ENCODE measurements at places on chromosomes 1 and 21.

GRCh38 chr1:117059334-117059677 is 820 bp upstream of the TTF2 start:
- DNase-seq = no peak

DNA sequence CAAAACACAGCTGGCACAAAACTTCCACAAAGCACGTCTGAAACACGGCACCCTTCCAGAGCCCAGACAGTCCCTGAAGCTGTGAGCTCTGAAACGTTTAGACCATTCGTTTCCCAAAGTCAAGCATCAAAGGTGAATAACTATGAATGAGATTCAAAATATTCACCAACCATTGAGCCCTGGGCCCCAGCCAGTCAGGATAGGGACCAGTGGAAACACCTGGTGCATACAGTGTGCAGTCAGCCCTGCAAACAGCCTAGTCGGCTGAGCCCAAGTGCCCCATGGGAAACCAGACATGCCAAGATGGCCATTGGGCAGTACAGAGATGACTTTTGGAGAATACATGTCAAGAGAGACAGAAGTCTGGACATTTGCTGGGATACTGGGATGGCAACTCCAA is 90.4 kb upstream of the EDN2 start:
- DNase-seq = no peak

DNA sequence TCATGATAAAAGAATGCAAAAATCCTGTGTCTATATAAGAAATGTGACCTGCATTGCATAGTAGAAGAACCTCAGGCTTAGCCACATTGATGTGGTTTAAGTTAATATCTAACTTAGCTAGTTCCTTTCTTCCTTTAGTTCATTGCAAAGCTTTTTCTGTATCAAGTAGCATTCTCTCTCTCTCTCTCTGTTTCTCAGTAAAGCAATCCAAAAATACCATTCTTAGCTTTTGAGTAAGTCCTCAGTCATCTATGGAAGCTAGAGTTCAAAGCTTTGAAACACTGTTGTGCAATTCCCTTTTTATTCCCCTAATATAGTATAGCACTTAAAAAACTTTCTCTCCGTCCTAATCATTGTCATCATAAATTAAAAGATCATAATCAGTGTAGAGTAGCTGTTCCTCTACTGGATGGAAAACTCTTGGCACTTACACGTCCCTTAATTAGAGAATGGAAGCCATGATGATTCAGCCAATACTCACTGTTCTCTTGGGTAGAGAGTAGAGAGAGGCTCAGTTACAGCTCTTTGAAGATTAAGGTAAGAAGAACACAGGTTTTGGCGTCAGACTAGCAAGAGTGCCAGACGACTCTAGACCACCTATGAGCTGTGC is 350.3 kb upstream of the LYPLAL1 start:
- peak; percentile 77 for DNase-seq

GRCh38 chr1:207830788-207831187 is 78.9 kb downstream of the CD46 start:
- DNase-seq = no peak

Data from skeletal muscle cell (primary cell).